ENCODE measurements at places on chromosomes 6 and 20.
A peak's percentile ranks its signal among the peaks of the same experiment; 100 is the strongest.

- DNase-seq: no peak
Observed at GRCh38 chr6:51626391-51626790, 461.0 kb downstream of the PKHD1 start.

DNA sequence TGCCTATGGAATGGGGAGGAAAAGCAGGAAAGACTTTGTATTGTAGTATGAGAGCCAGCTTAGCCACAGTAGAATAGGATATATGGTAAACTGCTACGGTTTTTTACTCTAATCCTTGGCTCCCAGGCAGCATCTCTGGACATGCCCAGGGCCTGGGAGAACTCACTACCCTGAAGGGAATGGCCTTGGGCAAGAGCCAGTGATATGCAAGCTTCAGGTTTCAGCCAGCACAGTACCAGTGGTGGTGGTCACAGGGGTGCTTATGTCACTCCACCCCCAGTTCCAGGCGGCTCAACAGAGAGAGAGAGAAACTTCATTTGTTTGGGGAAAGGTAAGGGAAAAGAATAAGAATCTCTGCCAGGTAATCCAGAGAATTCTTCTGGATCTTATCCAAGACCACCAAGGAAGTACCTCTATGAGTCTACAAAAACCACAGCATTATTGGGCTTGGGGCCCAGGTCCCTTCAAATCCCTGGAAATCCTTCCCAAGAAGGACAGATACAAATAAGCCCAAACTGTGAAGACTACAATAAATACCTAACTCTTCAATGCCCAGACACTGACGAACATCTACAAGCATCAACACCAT, 121.2 kb downstream of the THBS2 start:
- DNase-seq: no peak

DNA sequence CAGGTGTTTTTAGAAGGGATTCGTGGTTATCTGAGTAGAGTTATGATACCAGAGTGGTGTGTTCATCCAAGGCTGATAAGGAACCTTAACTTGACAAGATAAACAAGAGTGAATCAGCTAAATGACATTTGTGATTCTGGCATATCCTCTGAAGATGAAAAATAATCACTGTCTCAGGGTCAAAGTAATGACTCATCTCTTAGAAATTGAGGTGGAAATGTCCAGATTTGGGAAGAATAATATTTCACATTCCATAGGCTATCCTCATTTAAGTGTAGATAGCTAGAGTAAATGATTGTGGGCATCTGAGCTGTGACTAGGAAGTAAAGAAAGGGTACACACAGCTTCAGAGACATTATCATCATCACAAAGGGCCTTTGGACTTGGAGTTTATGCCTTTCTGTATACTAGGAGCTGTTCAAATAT, 255.7 kb downstream of the GJA1 start:
- DNase-seq: no peak

DNA sequence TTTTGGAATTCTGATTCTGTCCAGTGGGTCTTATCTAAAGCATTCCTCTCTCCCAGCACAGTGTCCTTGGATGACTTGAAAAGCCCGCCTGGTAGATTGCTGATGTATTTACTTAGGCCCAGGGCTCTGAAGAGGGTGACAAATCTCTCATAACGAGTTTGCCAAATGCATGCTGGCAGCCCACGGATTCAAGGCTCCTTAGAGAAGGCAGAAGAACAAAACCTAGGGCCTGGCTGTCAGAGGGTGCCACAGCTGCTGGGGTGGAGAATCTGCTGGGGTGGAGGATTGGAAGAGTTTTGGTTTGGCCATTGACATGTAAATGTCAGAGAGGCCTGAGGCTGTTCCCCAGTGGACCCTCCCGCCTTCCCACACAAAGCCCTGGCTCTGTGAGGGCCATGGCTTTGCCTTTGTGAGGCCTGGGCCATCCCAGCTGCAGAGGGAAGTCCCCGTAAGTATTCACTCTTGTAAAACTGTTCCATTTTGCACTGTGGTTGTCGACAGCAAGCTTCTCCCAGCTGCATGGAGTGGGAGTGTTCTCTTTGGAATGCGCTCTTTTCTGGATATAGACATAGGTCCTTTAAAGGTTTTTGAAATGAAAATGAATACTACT, 50.3 kb downstream of the ANKRD6 start:
- DNase-seq: no peak

GRCh38 chr6:43724914-43725642, 37.5 kb upstream of the MRPS18A start:
- DNase-seq: peak; percentile 98

DNA sequence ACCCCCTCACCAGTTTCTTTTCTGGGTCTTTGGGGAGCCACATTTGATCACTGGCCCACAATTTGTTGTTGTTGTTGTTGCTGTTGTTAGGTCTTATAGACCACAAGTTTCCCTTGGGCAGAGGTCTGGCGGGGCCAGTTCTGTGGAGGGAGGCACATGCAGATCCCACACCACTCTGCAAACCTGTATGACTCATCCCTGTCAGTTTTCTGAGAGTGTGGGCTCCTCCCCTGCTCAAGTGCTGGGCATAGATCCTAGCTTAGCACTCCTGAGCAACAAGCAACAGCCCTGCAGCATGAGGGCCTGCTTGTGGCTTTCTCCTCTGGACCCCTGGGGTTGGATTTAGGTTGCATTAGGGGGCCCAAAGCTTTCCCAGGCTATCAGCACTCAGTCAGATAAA, 411.1 kb upstream of the HTR1E start:
- DNase-seq: no peak

DNA sequence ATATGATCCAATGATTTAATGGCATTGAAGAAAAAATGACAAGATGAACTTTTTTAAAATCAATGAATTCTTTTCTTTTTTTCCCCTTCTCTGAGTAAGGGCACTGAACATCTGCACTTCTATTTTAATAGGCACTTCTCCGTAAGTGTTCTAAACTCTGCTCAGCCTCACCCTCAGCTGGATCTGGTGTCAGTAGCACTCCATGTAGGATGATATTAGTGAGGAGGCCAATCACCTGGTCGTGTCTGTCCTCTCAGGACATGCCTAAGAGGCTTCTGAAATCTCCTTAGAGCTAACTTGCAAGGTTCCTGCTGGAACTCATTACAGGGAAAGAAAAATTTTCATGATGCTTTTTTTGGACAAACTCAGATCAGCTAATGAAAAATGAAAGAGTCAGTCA, 148.6 kb upstream of the MLIP start:
- DNase-seq: no peak

DNA sequence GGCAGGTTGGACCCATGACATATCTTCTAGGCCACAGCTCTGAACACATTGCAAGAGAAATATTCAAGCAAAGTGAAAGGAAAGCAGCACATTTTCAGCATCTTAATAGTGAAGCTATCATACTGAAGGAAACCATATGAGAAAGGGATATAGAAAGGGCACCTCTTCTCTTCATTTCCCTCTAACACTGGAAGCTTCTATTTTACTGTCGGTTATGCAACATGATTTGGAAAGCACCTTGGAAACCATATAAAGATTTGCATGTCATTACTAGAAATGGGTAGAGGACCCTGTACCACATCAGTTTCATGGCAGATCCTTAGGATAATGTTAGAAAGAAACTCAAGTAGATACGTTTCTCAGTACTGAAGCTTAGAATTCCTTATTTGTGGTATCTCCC, 70.5 kb upstream of the HMGN3 start:
- no peak for DNase-seq

- no peak for DNase-seq
Observed at GRCh38 chr6:86869500-86869899, 67.8 kb upstream of the HTR1E start.

DNA sequence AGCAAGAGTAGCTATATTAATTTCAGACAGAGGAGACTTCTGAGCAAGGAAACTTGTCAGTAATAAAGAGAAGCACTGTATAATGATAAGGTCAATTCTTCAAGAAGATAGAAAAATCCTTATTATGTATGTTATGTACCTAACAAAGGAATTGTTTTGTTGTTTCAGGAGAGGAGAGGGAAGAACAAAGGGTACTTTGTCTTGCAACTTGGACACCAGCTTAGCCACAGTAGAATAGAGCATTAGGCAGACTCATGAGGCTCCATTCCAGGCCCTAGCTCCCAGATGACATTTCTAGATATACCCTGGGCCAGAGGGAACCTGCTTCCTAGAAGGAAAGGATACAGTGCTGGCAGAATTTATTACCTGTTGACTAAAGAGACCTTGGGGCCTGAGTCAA, 6.5 kb upstream of the NUS1 start:
- no peak for DNase-seq

GRCh38 chr20:56718816-56719215, 89.7 kb downstream of the TFAP2C start:
- no peak for DNase-seq

- DNase-seq: no peak
Observed at GRCh38 chr6:36946526-36946925, 8.0 kb upstream of the PI16 start.

- no peak for DNase-seq
Observed at GRCh38 chr20:63161176-63161651, 54.7 kb downstream of the YTHDF1 start.

- no peak for DNase-seq
Observed at GRCh38 chr6:74872754-74873476, 332.9 kb downstream of the COL12A1 start.

- no peak for DNase-seq
Observed at GRCh38 chr20:58711266-58712051, 18.9 kb downstream of the NPEPL1 start.

DNA sequence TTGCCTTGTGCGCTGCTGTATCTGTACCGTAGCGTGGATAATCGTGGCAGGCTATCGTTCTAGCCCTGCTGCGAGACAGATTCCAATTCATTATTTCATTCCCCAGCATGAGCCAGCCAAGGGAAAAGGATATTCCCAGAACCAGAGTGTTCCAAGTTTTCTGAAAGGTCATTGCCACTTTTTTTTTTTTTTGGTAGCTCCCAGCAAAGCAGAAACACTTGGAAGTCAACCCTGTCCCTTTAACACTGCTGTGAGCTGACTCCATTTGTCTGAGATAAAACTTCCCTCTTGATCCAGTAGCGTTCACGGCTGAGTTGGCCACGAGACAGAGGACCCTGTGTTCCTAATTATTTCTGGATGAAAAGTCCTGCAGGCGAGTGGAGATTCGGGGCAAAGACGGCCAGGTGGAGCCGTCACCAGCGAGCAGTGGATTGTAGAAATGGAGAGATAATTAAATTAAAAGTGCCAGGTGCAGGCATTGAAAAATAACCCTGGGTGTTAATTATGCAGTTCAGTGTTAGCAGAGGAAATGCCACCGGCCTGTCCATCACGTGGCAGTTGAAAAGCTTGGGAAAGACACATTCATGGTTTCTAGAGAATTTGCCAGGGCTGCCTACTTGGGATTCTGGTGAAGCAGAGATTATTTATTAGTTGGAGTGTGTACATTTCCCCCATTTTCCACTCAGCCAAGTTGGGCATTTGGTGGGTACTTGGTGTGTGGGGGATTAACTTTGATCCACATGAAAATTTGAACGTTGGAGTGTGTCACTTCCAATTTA, 164.2 kb downstream of the SLC24A3 start:
- DNase-seq: no peak

GRCh38 chr20:50916257-50916656, 15.0 kb downstream of the ADNP start:
- DNase-seq: no peak

GRCh38 chr20:25372584-25373336, 17.9 kb downstream of the ABHD12 start:
- peak; percentile 70 for DNase-seq

DNA sequence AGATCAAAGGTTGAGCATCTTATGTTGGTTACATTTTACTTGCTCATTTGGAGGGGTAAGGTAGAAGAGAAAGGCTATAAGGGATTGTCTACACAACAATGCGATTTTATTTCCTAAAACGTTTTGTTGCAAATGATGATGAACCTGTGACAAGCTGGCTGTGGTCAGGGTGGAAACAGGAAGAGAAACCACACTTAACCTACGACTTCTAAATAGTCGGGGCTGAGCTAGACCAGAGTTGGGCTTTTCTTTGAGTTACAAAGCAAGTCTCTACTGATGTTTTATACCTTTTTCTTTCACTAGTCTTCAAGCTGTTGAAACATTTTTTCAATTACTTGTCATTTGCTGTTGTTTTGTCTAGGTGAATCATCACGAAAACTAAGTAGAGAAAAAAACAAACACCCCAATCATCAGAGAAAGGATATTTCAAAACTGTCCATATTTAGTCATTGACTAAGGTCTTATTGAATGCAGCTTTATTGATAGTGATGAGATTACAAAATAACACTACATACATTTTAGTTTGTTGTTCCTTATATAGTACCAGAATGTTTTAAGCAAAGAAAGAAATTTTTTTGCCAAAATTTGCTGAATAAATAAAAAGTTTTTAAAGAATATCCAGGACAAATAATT, 18.0 kb downstream of the KLHL31 start:
- peak; percentile 85 for DNase-seq

- DNase-seq: no peak
Observed at GRCh38 chr6:79750806-79751205, 119.7 kb downstream of the SH3BGRL2 start.

DNA sequence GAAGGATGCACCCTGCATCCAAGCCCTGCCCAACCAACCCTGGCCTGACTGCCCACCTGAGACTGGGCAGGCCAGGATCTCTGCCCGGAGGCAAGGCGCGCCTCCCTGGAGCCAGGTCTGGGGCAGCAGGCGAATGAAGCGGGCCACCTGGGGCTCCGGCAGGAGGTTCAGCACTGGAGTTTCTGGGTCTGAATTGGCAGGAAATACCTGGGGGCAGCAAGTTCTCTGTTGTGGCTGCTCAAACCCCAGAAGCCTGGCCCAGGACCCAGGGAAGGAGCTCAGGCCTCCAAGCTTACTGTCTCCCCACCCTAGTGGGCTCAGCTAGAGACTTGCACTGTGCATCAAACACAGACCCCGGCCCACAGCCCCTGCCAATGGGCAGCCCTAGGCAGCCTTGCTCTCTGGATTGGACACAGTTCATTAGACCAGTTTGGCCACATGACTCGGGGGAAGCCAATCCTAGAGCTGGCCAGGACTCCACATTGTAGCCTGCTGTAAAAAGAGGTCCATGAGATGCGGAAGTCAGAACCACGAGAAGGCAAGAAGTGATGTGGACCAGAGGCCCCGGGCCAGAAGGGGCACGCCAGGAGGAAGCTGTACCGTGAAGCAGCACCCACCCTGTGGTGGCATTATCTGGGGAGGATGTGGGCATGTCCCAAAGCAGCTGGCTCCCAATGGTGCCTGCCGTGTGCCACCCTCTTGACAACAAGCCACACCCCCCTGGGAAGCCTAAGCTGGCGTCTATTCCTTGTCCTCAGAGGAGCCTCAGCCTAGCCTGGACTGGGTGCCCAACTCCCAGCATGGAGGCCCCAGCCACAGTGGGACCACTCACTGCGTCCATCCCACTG, 3.1 kb downstream of the CPXM1 start:
- DNase-seq: no peak

- DNase-seq: peak; percentile 63
Observed at GRCh38 chr20:3933218-3933617, 44.0 kb downstream of the PANK2 start.

DNA sequence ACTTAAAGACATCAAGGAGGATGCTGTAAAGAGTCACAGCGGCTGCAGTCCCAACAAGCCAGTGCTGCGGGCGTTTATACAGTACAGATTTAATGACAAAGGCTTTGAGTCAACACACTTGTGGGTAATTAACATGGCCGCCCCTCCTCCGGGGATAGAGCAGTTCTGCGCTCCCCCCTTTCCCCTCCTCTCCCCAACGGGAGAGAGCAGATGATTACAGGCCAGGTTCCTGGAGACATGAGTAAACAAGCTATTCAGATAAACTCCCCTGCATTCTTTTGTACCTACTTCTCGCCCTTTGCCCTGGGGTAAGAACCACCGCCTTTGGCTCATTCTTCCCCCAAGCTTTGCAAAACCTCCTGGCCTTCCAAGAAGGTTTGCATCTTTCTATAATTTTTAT, 23.6 kb upstream of the FABP7 start:
- no peak for DNase-seq

Measured in suppressor macrophage (primary cell).